ENCODE measurements at places on chromosomes 1 and 21.

DNA sequence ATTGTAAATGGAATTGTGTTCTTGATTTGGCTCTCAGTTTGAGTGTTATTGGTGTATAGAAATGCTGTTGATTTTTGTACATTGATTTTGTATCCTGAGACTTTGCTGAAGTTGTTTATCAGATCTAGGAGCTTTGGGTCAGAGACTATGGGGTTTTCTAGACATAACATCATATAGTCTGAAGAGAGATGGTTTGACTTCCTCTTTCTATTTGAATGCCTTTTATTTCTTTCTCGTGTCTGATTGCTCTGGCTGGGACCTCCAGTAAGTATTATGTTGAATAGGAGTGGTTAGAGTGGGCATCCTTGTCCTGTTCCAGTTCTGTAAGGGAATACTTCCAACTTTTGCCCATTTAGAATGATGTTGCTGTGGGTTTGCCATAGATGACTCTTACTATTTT, 39.1 kb upstream of the ANGPTL1 start:
- DNase-seq: no peak

GRCh38 chr1:58925247-58925646, 141.4 kb upstream of the JUN start:
- DNase-seq: no peak

DNA sequence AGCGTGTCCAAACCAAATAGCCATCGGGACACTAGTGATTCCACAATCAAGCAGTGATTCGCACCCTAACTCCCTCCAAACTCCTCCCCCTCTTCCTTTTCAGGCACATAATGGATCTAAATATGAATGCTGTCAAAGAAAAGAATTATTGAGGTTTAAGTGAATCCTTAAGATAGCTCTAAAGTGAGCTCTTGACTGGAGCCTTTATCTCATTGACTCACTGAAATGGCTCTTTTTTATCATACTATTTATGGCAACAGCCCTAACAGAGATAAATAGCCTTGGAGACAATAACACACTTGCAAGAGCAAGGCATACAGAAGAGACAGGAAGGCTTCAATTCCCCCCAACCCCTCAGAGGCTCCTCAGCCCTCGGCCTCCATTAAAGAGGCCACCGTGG, 143.3 kb downstream of the PLXNA2 start:
- DNase-seq: no peak

GRCh38 chr1:88354256-88354655, 329.8 kb upstream of the PKN2 start:
- DNase-seq: no peak

GRCh38 chr21:42570841-42571387, 57.3 kb downstream of the SLC37A1 start:
- no peak for DNase-seq

- no peak for DNase-seq
Observed at GRCh38 chr1:50415235-50416149, 7.8 kb downstream of the DMRTA2 start.

DNA sequence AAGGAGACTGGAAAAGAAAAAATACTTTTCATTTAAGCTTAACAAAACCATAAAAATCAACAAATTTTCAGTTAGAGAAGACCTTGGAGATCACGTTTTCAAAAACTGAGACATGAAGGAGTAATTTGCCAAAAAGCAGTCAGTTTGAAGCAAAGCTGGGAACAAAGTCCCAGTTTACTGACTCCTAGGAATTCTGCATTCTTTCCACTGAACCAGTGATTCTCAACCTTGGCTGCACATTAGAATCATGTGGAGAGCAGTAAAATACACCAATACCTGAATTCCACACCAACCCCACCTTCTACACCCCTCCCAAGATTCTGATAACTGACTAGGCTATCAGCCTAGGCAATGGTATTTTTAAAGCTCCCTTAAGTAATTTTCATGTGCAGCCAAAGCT, 73.5 kb downstream of the PRPF38A start:
- no peak for DNase-seq

- DNase-seq: no peak
Observed at GRCh38 chr1:48645883-48646282, 130.8 kb downstream of the BEND5 start.

DNA sequence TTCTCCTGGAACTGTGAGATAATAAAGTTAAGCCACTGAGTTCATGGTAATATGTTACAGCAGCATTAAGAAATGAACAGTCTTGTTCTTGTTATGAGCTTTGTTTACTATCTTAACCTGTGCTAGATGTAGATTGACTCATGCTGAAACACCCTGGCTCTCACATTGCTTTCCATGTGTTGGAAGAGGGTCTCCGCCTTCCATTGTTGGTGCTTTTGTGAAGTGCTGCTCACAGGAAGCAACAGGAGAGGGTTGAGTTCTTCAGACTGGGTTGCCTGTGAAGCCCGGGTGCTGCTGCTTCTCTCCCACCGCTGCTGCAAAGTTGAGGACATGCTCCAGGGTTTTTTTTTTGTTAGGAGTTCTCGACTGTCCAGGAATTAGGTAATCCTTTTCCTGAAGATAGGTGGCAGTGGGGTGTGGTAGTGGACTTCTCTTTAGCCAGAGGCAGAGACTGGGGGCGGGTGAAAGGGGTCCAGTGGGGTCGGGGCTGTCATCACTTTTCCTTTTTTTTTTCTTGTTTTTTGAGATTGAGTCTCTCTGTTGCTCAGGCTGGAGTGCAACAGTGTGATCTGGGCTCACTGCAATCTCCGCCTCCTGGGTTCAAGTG, 28.7 kb upstream of the HMGN1 start:
- DNase-seq: no peak

GRCh38 chr21:40047993-40048730, 180.9 kb downstream of the PCP4 start:
- DNase-seq: no peak

- DNase-seq: no peak
Observed at GRCh38 chr21:42012344-42012743, 2.2 kb upstream of the ZBTB21 start.

DNA sequence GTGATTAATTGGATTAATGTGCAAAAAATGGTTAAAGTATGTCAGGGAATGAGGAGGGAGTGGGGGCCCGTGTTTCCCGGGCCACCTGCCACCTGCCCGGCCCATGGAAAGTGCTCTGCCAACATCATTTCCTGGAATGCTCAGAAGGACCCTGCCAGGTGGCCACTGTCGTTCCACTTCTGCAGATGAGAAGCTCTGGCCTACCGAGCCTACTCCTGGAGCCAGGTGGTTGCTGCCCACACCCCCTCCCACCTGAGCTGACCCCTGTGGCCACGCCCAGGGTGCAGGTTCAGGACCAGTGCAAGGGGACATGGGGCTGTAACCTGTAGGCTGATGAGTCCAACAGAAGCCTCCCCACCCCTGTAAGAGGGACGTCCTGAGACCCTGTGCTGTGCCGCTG, 99.7 kb downstream of the PRDM16 start:
- DNase-seq: no peak

DNA sequence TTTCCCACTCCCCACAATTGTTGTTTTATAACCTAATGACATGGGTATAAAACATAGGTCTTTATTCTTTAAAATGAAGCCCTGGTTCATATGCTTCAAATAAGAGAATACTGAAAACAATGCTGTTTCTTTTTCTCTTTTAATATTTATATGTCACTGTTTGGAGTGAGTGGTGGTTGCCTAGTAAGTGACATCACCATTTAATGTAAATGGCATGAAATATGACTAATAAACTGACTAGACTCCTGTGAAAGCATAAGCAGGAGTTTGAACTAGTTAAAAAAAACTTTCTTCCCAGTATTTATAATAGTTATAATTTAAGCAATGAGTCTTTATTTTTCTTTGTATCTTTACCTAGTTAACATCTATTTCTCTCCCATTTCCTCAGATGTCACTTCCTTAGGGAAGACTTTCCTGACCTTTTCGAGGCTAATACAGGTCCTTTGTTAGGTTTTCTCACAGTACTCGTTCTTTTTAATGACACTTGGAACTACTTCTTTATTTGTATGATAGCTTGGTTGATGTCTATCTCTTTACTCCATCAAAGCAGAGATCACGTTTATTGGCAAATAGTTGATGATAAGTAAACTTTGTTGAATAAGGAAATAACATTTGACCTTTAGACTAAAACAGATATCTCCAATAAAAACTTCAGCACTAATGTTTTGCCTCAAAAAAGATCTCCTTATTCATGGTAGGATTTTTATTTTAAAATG, 105.4 kb upstream of the PDC start:
- DNase-seq: no peak

All from right lung (tissue), 10 donors.